ENCODE measurements at places on chromosomes 6 and 20.

DNA sequence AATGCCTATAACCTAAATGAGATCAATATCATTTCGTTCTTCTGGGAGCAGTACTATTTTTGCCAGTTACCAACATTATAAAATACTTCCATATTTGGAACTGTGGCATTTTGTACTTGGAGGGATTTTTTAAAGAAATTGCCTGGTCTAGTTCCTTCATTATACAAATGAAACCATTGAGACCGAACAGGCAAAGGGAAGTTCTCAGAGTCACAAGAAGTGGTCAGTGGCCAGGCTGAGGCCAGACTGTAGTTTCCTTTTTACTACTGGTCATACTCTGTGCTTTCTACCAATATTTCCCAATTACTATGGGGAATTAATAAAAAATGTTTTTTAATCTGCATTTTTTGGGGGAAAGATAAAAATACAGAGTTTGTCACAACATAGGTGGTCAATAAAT lies 332.0 kb downstream of the NRN1 start:
- no peak for DNase-seq

DNA sequence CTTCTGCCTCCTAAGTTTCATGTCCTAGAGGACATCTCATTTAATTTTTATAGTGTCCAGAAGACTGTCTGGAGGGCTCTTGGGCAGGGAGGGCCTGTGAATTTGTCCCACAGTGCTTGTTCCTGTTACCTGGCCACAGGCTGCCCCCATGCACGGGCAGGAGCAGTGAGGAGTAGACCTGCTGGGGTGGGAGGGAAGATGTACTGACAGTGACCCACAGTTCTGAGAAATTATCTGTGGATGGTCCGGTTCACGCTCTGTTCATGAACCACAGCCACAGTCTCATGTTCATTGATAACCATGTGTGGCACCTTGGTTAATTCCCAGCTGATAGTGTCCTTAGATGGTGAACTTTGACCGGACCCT lies 18.8 kb upstream of the ZNF831 start:
- DNase-seq = no peak

GRCh38 chr20:49219091-49219923 lies at the start of gene DDX27:
DDX27 (plus strand) TSS chr20:49219416; CDS start chr20:49219449, 33 bp downstream.
- peak; percentile 91 for DNase-seq

DNA sequence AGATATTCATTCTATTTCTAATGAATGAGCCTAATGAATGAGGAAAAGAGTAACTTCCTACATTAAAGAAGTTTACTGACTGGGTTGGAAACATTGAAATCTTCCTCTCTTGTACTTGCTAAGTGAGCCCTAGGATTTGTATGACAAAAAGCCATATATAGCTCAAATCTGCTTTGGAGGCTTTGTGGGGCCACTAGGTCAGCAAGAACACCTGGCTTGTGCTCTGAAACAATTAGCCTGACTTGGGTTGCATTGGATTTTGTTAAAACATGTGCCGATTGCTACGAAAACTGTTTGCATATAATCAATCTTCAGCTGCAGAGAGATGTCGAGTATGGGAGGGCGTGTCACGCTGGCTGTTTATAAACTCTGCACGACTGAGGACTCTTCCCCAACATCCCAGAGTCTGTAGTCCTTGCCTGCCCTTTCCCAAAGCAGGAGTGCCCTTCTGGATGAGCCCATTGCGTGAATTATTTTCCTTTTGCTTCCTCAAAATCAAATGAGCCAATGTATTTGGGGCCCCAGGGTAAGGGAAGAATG lies 684.8 kb downstream of the DHX35 start:
- DNase-seq = no peak

DNA sequence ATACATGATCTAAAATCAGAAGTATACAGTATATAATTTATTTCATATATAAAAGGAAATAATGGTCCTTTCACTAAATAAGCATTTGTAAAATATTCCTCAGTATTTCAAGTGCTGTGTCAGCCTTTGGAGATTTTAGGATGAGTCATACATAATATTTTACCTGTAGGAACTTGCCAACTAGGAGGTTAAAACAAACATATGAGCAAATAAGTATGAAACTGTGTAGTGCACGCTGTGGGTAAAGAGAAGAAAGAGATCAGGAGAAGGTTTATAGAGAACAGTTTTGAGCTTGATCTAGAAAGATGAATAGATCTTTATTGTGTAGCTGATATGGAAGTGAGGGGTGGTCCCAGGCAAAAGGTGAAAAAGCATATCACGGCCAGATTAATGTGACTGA lies 169.9 kb upstream of the RNF217 start:
- peak; percentile 27 for DNase-seq

- no peak for DNase-seq
These were observed 59.5 kb downstream of the SAMD3 start for GRCh38 chr6:130163266-130163665.

DNA sequence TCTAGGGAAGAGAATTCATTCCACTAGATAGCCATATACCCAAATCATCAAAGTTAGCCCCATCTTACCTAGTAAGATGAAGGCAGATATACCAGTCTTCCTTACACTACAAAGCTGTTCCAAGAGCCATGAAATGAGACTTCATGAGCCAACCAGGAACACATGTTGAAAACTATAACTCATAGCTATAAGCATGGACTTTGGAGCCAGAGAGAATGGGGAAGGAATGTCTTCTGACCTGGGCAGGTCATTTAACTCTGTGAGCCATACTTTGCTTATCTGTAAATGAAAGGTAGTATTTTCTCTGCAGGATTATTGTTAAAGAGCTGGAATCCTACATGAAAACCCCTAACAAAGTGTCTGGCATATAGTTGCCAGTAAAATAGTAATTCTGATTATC lies 27.3 kb downstream of the ADGRF5 start:
- DNase-seq = no peak

- no peak for DNase-seq
These were observed 7.6 kb upstream of the HIVEP2 start for GRCh38 chr6:142952614-142953013.

DNA sequence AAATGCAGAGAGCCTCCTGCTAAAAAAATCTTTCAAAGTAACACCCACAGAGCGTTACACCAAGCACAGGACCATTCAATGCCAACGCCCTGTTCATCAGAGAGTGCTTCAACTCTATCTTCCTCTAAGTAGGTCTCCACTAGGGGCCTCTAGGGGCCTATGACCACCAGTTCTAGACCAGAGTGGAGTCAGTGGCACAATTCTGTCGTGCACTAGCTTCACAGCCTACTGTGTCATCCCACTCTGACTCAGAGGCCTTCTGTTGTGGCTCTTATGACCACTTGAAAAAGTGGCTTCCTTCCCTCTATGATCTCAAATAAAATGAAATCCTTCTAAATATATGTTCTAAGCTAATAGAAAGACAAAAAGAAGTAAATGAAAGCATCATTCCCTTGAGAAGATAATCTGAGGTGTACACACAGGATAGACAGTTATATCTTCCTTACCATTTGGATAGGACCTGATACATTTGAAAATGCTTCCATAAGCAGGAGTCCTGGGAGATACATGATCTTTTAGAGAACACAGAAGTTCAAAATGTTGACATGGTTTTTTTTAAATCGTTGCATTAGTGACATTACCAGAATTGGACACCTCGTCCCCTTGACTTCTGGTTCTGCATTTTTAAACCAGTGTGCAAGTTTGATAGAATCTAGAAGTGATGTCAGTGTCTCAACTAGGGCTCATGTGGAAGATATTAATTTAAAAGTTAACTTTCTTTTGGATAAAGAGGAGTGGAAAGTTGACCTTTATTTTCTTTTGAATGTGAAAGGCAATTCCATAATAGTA lies 151.9 kb downstream of the SH3BGRL2 start:
- DNase-seq = no peak

- DNase-seq = no peak
These were observed 10.6 kb downstream of the KCNK17 start for GRCh38 chr6:39303425-39304153.

DNA sequence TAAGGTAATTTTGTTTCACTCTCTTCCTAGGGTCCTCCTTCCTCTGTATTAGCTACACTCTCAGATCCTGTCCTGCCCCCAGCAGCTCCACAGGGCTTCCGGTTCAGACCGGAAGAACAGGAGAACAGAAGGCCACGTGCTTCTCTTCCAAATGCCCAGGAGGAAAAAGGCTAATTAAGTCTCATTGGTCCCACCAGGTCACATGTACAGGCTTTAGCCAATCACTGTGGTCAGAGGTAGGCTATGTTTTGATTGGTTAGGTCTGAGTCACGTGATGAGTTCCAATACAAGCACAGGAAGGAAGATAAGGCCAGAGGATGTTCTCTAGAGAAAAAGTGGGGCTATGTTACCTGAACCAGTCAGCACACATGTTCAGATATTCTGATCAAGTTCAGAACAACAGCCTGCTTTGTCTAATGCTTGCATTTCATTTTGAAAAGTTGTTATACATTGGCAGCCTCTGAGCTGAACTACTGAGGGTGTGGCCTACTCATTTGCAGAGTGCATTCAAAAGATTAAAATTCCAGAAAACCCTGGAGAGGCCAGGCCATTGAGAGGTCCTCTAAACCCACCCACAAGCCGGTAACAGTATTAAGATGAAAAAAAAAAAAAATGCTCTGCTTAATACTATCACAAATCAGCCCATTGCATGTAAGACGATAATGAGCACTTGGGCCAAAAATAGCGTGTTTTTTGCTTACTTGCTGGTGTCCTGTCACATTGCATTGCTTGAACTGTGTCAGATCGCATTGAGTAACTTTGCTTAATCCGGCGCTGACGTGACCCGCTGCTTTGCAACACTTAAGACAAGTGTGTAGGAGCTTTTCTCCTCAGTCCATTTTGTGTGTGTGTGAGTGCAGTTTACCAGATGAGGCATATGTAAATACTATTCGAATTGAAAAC lies 170.3 kb downstream of the TSHZ2 start:
- no peak for DNase-seq

- DNase-seq = no peak
These were observed 96.8 kb upstream of the MLIP start for GRCh38 chr6:54014440-54014839.

DNA sequence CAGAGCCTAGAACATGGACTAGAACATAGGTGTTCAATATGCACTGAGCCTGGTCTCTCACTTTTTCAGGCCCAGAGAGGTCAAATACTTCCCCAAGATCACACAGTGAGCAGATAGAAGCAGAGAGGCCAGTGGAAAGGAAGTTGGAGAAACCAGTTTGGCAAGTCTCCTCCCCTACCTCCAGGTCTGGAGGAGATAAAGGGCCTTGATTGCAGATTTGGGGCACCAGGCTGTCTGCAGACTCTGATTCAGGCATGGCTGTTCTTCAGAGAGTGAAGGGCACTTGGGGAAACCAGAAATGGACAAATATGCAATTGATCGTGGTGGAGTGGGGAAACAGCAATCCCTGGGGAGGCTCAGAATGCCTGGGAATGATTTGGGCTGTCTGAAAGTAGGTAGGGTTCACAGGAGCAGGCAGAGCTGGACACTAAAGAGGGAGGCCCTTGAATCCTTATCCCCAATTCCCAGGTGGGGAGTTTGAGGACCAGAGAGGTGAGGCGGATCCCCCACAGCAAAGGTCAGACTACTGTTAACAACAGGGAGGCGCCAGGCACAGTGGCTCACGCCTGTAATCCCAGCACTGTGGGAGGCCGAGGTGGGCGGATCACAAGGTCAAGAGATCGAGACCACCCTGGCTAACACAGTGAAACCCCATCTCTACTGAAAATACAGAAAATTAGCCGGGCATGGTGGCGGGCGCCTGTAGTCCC lies 2.3 kb downstream of the PEDS1 start:
- DNase-seq = no peak

- no peak for DNase-seq
These were observed 129.1 kb upstream of the SALL4 start for GRCh38 chr20:51931371-51931781.

- DNase-seq = no peak
These were observed 2.0 kb downstream of the FOXQ1 start for GRCh38 chr6:1313767-1314503.

DNA sequence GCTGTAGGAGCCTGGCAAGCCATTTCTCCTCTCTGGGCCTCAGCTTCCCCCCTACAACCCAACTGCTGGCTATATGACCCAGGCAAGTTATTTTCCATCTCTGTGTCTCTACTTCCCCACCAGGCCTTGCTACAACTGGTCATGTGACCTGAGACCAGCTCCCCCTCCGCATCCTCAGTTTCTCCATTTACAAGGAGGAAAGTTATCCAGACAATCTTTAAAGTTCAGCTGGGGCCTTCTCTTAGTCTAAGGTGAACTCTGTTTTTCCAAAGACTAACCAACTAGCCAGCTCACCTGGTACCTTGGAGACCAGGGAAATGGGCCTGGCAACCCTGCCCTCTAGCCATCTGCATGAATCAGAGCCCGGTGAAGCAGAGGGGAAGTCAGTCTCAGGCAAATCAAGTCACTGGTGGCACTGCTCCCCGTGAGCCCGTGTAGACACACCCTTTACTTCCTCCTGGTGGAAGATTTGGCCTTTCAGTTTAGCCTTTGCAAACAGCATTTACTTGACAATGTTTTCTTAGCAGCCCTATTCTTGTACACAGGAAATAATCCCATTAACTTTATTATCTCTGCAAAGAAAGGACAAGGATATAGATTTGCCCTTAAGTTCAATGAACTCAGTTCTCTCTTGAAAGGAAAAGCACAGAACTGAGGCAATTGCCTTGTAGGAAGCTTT lies 157.7 kb downstream of the VEGFA start:
- peak; percentile 18 for DNase-seq

All from epithelial cell of prostate (primary cell).